ENCODE measurements at places on chromosomes 13 and 19. TPM values are rescaled to one million over a fixed set of nuclear protein-coding genes. Genes with fewer than 3 reads are reported as not detected.

The CYP2A6 gene
- not detected for total RNA-seq

The ZNF582 gene
- 3.3 TPM for total RNA-seq

The ZNF235 gene
- total RNA-seq: 14.0 TPM

The DMKN gene
- total RNA-seq: not detected

The SCEL gene
- not detected for total RNA-seq

The IGSF23 gene
- total RNA-seq: not detected

The SYCN gene
- total RNA-seq: not detected

The SLC25A41 gene
- 0.32 TPM for total RNA-seq

Data from naive thymus-derived CD4-positive, alpha-beta T cell (primary cell).